Stimulated activated CD4-positive, alpha-beta T cell treated with anti-CD3 and anti-CD28 coated beads, Interleukin-2, amount 100 ng/mL, for 24 hours (primary cell): ENCODE measurements at places on chromosomes 7 and 10.

- no peak for DNase-seq
Observed at GRCh38 chr7:106042196-106042611, 69.9 kb downstream of the SYPL1 start.

- no peak for DNase-seq
Observed at GRCh38 chr7:31761646-31762045, 74.6 kb downstream of the PPP1R17 start.

DNA sequence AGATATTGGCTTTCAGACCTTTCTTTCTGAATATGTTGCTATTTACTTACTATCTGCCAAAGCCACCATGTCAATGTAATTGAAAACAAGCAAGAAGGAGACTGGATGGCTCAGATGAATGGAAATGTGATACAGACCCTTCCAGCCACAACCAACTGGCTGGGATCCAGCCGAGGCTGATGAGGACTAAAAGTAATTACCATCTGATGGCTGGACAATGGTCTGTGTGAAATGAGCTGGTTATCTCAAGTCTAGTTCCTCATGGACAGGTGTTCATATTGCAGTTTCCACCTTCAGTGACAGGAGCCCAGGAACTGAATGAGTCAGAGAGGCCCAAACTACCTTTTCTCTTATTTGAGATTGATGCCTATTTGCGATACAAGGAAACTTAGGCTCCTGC is 267.5 kb downstream of the GATA3 start:
- DNase-seq, result no peak

DNA sequence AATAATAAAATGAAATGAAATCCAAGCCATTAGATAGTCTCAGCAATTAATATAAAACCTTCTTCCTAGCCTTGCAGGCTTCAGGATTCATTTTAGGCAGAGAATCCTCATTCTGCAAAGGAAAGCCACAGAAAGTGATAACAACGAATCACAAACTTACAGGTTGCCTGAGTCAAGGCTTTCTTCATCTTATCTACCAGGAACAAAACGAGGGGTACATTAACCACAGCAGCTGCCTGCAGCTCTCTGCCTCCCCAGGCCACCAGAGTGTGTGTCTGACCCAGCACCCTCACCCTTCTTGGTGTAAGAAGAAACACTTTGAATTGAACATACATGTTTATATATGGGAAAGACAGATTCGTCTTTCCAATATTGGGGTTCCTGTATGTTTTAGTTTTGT is 12.5 kb upstream of the TNS3 start:
- no peak for DNase-seq

- DNase-seq, result no peak
Observed at GRCh38 chr7:69864822-69865221, 266.5 kb downstream of the AUTS2 start.

DNA sequence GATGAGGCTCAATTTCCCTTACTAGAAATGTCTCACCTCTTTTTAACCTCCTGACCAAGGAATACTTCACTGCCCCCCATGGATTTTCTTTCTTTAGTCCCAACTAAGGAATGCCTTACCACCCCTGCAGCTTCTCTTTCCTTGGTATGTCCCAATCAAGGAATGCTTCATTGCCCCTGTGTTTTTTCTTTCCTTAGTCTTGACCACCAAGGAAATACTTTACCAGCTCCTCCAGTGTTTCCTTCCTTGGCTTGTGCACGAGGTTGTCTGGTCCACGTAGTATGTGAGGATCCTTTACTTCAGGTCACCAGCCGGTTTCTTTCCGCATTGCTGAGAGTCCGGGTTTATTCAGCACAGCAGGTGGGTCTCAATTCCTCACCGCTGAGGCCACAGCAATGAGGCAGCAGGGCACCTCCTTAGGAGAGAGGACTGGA is 59.3 kb downstream of the CYP2C9 start:
- no peak for DNase-seq
